ENCODE measurements at places on chromosomes 7 and 10. TPM values are rescaled to one million over a fixed set of nuclear protein-coding genes. Genes with fewer than 3 reads are reported as not detected.

Gene GPR37
- total RNA-seq: 16.9 TPM

Gene TPK1
- total RNA-seq: 4.6 TPM

Gene OR2A1
- total RNA-seq: 0.13 TPM

Gene CYP17A1
- 0.66 TPM for total RNA-seq

Gene ACHE
- total RNA-seq: 21.5 TPM

Gene FOXI2
- 0.09 TPM for total RNA-seq

Gene CYP26A1
- total RNA-seq: 1.8 TPM

Gene OAT
- total RNA-seq: 80.8 TPM

Gene TLL2
- 0.71 TPM for total RNA-seq

Gene MYOZ1
- total RNA-seq: 552 TPM

Gene TNS3
- 28.5 TPM for total RNA-seq

Gene SLC25A13
- 13.8 TPM for total RNA-seq

Gene SPAM1
- not detected for total RNA-seq

Gene TMEM178B
- total RNA-seq: 0.62 TPM

Gene GPER1
- 9.6 TPM for total RNA-seq

Gene MRC1
- 13.4 TPM for total RNA-seq

Gene HOXA10
- total RNA-seq: 21.2 TPM

Gene VSIR
- 23.5 TPM for total RNA-seq

Gene NODAL
- 0.04 TPM for total RNA-seq

Data from muscle of leg (tissue), 16 donors.